T1000 (cell line): ENCODE measurements at places on chromosomes 6 and 20.

GRCh38 chr6:102381203-102381602, 987.7 kb downstream of the GRIK2 start:
- no peak for DNase-seq

GRCh38 chr6:38638941-38639497, 710 bp downstream of the BTBD9 start:
- no peak for DNase-seq

- DNase-seq: no peak
Measured at GRCh38 chr20:61909028-61909427, 156.7 kb downstream of the TAF4 start.

GRCh38 chr6:163392533-163392932, 22.0 kb upstream of the QKI start:
- DNase-seq: no peak

GRCh38 chr6:55450005-55450404, 122.7 kb downstream of the GFRAL start:
- DNase-seq: no peak

DNA sequence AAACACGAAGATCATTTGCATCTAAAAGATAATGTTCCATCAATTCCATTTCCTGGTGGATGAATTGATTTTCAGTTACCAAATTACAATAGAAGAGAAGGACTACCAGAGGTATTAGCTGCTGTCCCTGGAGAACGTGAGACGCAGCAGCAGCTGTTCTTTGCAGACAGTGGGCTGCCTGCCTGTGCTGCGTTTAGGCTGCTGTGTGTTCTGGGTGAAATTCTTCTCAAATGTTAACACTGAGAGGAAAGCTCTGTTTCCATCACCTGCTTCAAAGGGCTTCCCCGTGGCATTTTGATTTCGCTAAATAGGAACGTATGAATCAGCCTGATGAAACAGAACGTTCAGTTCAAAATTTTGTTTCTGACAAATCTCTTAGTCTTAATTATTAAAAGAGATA, 362.2 kb downstream of the C6orf118 start:
- no peak for DNase-seq
